ENCODE measurements at places on chromosomes 2 and 18. TPM values are rescaled to one million over a fixed set of nuclear protein-coding genes. Genes with fewer than 3 reads are reported as not detected.

SLC5A7 gene
- polyA plus RNA-seq: 0.69 TPM

PMS1 gene
- 45.2 TPM for polyA plus RNA-seq

DUSP19 gene
- polyA plus RNA-seq: 6.8 TPM

DNA sequence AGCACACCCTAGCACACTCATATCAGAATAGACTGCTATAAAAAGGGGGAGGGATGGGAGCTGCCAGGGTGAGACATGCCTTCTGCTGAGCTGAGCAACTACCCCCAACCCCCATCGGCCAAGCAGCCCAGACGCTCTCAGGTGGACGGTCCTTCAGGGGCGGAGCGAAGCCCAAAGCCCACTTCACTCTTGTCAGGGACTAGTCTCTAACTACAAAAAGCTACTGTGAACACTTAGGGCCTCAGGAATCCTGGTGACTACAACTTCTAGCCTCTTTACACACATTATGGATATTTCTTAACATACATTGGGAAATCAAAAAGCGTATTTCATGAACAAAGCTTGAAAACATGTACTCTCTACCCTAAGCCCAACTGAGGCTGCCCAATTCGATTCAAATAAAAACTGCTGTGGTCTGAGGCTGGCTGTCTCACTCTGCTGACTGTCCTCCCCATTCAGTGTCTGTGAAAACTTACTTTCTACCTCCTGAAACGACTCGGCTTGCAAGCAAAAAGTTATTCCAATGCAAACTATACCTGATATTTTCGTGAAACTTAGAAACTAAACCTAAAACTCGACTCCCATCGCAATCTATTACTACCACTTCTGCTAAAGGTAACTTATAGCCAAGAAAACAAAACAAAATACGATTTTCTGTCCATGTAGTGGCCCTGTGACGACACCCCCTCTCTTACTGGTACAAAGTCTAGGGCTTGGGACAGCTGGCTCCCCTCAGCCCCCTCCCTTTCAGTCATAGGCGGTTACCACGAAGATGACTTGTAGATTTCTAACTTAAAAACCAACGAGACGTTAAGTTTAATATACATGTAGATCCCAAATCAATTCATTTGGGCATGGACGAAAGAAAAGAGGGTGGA lies 1.2 kb downstream of the SERTAD2 start:
- DNase-seq: peak; percentile 46

DNA sequence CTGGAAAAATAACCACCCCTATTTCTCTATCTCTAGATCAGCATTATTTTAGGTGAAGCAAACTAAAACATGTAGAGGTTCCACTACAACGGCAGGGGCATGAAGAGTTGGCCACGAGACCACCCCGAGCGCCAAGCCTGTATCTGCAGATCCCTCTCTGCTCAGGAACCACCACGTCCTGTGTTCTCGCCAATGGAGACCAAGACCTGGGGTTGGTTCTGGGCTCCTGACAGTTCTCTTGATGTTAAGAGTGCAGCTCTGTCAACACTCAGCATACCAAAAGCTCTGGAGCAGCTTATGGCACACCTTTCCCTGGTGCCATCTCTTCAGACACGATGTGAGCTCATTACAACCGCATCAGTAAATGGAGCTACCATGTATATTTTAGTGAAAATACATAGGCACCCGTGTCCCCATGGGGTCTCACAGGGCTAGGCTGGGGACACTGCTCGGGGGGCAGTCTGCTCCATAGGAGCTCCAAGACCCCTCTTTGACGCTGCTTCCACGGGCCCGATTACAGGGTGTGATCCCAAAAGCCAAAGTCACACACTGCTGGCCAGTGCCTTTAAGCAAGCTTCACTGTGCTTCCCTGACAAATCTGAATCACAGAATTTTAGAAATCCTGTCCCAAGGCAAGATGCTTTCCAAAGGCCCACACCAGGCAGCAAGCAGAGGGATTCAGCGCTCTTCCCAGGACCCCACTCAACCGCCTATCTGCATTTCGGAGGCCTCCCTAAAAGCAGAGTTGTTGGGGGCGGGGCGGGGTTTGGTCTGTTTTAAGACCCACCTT lies 72.2 kb downstream of the EMILIN2 start:
- DNase-seq: no peak

DNA sequence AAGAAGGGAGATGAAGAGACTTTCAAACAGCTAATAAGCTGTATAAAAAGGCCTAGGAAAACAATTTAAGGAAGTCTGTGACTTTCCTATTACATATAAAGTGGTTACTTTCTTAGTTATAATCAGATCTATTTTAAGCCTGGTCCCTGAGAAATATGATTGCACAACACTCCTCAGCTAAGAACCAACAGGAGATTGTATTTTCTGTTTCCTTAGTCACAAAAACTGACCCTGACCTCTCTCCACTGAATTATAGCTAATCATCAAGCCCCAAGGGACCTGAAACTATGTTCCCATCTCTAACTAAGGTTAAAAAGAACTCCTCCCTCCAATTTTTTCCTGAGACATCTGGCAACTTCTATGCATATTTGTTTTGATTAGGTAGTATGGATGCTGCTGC lies 106.9 kb downstream of the ROCK1 start:
- no peak for DNase-seq

DNA sequence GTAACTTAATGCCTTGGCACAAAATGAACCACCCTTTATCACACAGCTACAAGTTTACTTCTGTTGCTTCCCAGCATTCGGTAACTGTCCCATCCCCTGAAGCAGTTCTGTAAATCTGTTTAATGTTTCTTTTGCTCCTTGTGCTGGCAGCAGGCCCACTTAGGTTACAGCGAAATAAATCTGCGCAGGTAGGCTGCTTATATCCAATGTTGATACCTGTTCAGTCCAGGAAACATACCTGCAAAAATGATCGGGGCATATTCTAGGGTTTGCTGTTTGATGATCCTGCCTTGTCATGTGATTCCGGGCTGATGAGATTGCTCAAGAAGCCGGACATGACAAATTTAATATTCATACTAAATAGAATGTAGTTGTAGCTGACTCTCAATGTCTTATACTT lies 23.3 kb downstream of the PELI1 start:
- no peak for DNase-seq

GRCh38 chr18:75377258-75377657 lies 50.2 kb downstream of the SMIM21 start:
- no peak for DNase-seq

DNA sequence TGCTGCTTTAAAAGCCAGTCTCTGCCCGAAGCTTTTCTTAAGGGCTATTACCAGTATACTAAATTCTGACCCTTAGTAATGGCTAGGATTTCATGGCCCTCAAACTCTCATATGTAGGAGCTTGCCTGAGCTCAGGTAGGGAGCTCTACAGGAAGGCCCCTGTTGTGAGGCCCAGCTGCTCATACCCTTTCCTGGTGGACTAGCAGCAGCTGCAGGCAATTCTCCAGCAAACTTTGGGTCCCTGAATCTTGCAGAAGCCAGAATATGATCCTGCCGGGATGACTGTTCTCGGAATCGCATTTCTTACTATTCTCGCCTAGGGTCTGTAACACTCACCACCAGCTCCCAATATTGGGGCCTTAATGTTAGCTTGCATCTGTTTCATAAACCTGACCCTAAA lies 106.4 kb upstream of the SERTAD2 start:
- no peak for DNase-seq

Data from left renal pelvis (tissue), 4 donors.